Right renal pelvis (tissue), 4 donors: ENCODE measurements at places on chromosomes 7 and 10.

DNA sequence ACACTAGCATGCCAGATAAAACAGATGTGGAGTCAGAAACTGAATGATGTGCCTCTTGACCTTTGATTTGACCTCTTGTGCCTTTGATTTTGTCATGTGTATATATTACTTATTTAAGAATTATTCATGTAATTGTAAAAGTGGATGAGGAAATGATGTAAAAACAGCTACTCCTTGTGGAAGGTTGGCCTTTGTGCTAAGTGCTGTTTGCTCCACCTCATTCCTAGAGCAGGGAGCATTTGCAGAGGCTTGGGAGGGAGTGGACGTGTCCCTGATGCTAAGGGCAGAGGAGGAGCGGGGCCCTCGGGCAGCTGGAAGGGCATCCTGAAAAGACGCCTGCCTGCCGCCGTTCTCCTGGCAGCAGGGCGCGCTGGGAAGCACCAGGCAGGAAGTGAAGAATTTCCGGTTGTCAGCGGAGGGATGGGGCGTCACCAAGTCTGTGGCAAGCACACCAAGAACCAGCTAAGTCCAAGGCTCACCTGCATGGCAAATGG lies 197.6 kb upstream of the ZNF32 start:
- DNase-seq, result no peak

GRCh38 chr10:93991596-93992284 lies 2.0 kb upstream of the PLCE1 start:
- DNase-seq, result no peak

- DNase-seq, result no peak
Observed at GRCh38 chr7:291373-292092, 1.6 kb downstream of the FOXL3 start.

DNA sequence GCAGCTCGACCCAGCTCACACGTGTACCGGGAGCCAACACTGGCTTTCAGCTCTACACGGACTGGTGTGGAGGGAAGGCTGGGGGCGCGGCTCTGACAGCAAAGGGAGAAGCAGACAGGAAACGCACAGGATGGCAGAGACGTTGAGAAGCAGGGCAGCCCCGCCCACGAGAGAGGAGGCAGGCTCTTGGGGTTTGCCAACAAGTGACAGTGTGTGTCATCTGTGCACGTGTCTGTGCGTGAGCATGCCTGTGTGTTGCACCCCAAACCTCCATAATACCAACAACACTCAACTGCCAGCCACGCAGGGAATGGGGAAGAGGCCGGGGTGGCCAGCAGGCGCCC lies 64.4 kb upstream of the PDGFA start:
- DNase-seq, result no peak

- no peak for DNase-seq
Observed at GRCh38 chr7:92205987-92206386, 27.0 kb upstream of the LRRD1 start.

- DNase-seq, result no peak
Observed at GRCh38 chr7:29372351-29373090, 177.9 kb downstream of the CHN2 start.
